ENCODE measurements at places on chromosomes 5 and 9.

DNA sequence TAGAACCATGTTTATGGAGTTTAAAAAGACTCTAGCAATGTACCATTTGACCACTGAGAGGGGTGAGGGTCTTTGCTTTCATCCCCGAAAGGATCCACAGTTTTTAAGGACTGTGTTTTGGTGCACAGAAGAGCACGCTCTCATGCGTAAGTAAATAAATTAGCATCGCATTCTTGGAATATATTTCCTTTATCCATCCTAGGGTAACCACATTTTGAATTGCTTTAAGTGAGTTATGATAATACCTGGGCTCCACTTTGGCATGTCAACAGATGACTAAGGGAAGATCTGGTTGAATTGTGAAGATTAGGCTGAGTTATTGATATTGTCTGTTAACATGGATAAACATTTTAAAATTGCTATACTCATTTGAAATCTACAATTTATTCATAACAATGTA lies 89.4 kb upstream of the EDIL3 start:
- no peak for DNase-seq

DNA sequence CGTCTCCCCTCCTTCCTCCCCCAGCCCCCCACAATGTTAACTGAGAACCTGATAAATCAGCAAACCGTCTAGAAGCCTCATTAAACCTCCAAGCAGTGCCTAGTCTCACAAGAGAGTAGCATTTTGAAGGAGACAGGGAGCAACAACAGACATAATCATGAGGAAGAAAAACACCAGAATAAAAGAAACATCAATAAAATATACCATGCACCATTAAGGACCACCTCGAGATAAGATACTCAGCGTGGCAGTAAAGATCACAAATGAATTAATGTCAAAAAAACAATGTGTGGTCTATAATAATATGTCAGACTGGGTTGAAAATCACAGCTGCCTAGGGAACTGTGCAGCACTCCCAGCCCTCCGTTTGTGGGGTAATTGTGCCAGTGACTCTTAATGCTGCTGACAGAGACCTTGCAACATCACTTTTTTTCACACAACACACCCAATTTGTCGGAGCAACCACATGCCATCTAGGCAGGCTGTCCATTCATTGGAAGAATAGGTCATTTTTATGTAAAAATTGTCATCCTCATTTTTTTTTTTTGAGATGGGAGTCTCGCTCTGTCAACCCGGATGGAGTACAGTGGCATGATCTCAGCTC lies 450.8 kb upstream of the WWC1 start:
- no peak for DNase-seq

GRCh38 chr5:132481596-132482211 lies 8.9 kb downstream of the IRF1 start:
- no peak for DNase-seq

DNA sequence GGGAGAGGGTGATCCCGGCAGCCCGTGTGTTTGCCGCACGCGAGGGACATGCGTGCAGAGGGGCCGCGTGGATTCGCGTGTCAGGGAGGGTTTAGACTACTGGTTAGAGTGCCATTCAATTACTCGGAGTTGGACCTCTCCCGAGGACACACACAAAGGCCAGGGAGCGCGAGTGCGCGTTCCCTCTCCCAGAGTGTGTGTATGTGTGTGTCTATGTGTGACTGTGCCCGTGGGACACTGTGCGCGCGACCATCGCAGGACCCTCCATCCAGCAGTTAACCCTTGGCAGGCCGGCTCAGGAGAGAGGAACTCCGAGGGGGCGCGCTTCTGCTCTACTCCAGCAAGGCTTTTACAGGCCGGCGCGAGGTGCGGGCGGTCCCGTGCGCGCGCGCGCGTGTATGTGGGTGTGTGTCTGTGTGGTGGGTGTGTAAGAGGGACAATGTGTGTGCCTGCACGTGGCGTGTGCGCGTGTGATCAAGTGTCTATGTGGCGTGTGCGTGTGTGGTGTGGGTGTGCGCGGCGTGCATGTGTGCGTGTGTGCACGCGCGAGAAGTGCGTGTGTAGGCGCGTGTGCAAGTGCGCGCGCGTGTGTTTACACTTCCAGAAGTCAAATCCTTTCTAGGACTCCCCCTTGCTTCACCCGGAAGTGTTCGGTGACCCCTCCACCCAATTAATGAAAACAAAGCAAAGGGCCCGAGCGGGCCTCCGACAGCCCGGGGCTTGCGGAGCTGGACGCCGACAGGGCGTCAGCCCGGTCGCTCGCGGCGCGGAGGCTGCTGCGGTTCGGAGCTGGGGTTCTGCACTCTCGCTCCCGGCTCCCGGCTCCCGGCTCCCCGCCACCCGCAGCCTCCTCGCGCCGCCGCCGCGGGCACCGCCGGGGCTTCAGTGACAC lies 75.3 kb upstream of the TBCA start:
- no peak for DNase-seq

- DNase-seq: no peak
These were observed 27.5 kb upstream of the BOD1 start for GRCh38 chr5:173643964-173644363.
